ENCODE measurements at places on chromosomes 7 and 10.
A peak's percentile ranks its signal among the peaks of the same experiment; 100 is the strongest.

GRCh38 chr10:16803464-16803863 lies 13.8 kb downstream of the RSU1 start:
- DNase-seq, result no peak

GRCh38 chr7:116686033-116686432 lies 14.0 kb downstream of the MET start:
- DNase-seq, result no peak

- no peak for DNase-seq
These were observed 6.4 kb downstream of the TMEM248 start for GRCh38 chr7:66927348-66927948.

DNA sequence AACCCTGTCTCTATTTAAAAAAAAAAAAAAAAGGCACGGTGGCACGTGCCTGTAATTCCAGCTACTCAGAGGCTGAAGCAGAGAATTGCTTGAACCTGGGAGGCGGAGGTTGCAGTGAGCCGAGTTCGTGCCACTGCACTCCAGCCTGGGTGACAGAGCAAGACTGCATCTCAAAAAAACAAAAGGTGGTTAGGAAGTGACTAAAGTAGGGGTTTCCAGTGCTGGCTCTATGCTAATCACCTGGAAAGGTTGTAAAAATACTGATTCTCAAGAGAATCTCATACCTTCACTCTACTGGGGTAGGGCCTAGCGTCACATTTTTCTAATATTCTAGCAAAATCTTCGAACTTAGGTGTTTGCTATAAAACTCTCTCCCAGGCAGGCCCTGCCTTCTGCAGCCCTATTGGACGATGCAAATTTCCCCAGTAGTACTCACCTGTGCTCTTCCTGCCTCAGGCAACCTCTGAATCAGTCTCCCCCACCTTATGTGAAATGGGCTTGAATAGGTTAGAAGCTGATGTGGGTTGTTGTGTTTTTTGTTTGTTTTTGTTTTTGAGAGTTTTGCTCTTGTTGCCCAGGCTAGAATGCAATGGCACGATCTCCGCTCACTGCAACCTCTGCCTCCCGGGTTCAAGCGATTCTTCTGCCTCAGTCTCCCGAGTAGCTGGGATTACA lies 3.5 kb downstream of the ZP3 start:
- no peak for DNase-seq

GRCh38 chr10:131088619-131089018 lies 222.9 kb downstream of the TCERG1L start:
- DNase-seq, result no peak

GRCh38 chr10:131653140-131653539 lies 247.7 kb upstream of the PPP2R2D start:
- no peak for DNase-seq

- no peak for DNase-seq
These were observed 83.6 kb upstream of the CACUL1 start for GRCh38 chr10:118838364-118838763.

GRCh38 chr7:25215694-25216335 lies 12.5 kb downstream of the NPVF start:
- no peak for DNase-seq

GRCh38 chr10:50740293-50740648 lies 535 bp downstream of the ASAH2B start:
- DNase-seq, result peak; percentile 79

GRCh38 chr10:122515588-122516231 lies 44.8 kb upstream of the DMBT1 start:
- peak; percentile 87 for DNase-seq

- DNase-seq, result no peak
These were observed 882.7 kb downstream of the XPNPEP1 start for GRCh38 chr10:109040622-109041021.

- no peak for DNase-seq
These were observed at the start of gene SPAG6 for GRCh38 chr10:22345301-22346095. Gene SPAG6 (plus strand): TSS chr10:22345496. CDS start chr10:22345612, 116 bp downstream.

GRCh38 chr7:45036796-45037195 lies 36.8 kb downstream of the CCM2 start:
- DNase-seq, result no peak

- no peak for DNase-seq
These were observed 58.9 kb downstream of the POLL start for GRCh38 chr10:101529207-101529606.

GRCh38 chr10:59831658-59832503 lies 74.5 kb downstream of the CCDC6 start:
- no peak for DNase-seq

GRCh38 chr10:79561257-79561656 lies 1.1 kb upstream of the SFTPA2 start:
- DNase-seq, result no peak

- no peak for DNase-seq
These were observed 27.4 kb upstream of the LARP4B start for GRCh38 chr10:958856-959255.

DNA sequence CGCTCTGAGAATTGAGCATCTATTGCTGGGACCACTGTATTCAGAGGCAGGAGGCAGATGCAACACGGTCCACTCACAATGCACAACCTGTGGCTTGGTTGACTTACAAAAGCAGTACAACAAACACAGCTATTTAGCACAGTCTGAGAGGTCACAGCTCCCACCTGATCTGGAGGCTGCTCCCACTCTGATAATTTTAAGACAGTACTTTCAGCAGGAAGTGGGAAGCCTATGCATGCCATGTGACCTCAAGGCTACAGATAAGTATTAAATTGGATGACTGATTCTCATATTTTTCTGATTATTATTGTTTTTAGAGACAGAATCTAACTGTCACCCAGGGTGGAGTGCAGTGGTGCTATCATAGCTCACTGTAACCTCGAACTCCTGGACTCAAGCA lies 659.3 kb downstream of the PARD3 start:
- DNase-seq, result no peak

- peak; percentile 44 for DNase-seq
These were observed 12.9 kb downstream of the PDZD8 start for GRCh38 chr10:117362313-117362712.

DNA sequence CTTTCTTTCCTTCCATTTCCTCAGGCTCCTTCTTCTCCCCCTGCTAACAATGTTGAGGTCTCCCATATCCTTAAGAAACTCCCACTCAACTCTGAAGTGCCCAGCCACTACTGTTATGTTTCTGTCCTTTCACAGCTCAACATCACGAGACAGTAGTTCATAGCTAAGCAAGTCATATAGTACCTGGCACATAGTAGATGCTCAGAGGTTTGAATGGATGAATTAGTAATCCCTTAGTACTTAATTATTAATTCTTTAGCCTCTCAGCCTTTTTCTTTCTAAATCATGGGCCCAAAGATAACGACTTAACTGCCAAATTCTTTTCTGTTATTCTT lies 22.6 kb downstream of the CSGALNACT2 start:
- no peak for DNase-seq

DNA sequence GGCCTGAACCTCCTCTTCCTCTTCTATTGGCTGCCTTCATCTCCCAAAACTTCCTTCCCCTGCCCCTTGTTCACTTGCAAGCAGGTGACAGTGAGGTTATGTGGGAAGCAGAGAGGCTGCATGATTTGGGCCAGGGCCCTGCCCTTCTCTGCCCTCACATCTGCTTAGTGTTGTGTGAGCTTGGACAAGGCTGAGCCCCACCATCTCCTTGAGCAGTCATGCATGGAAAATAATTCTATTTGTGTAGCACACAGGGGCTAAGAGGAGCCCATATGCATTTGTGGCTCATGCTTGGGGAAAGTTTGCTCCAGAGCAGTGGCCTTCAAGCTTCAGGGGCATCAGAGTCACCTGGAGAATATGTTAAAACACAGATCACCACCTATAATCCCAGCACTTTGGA lies 26.8 kb upstream of the AQP1 start:
- DNase-seq, result no peak

DNA sequence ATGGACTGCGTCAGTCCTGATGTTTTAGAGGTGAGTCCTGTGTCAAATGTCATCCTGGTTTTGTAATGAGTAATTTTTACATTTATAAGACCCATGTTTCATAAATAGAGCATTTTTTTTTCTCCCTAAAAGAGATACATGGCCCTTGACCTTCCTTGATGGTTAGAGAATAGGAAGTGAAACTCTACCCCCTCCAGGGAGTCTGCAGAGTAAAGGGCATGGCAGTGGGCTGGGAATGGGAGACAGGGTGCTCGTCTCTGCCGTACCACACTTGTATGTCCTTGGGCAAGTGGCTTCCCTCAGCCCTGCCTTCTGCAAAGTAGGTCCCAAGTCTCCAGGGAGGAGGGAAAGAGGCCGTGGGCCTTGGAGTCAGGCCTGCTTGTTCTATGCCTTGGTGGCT lies 63.9 kb downstream of the WDFY4 start:
- DNase-seq, result no peak

DNA sequence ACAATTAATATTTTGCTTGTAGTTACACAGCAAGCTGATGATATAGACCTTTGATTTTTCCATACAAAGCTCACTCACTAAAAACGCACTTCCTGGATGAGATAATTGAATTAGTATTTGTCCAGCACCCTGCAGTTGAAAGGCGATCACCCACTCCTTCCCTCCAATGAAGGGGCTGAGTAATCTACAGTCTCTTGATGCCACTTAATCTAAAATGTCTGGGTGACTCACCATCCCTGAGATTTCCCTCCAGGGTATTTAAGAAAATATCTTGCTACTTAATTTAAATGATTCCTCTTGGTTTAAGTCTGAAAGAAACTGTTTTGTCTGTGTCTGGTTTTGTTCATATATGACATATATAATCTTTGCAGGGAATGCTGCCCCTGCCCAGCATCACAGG lies 515.3 kb downstream of the GRID1 start:
- DNase-seq, result peak; percentile 89

DNA sequence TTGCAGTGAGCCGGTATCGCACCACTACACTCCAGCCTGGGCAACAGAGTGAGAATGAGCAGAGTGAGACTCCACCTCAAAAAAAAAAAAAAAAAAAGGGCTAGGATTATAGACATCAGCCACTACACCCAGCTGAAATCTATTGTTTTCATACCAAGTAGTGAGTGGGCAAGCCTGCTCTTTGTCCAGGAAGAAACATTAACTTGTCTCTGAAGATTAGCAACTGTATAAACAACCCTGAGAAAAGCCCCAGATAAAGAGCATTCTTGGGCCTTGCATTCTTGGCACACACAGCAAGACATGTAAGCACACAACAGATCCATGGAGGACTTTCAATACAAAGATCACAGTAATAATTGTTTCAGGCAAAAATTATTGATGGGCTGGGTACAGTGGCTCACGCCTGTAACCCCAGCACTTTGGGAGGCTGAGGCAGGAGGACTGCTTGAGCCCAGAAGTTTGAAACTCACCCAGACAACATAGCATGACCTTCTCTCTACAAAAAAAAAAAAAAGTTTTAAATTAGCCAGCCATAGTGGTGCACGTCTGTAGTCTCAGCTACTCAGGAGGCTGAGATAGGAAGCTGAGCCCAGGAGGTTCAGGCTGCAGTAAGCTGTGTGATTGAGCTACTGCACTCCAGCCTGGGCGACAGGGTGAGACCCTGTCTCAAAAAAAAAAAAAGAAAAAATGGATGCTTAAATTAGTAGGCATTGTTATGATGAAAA lies 4.4 kb downstream of the PSPH start:
- DNase-seq, result no peak

- DNase-seq, result no peak
These were observed 8.7 kb upstream of the CAMK2B start for GRCh38 chr7:44333911-44334733.

DNA sequence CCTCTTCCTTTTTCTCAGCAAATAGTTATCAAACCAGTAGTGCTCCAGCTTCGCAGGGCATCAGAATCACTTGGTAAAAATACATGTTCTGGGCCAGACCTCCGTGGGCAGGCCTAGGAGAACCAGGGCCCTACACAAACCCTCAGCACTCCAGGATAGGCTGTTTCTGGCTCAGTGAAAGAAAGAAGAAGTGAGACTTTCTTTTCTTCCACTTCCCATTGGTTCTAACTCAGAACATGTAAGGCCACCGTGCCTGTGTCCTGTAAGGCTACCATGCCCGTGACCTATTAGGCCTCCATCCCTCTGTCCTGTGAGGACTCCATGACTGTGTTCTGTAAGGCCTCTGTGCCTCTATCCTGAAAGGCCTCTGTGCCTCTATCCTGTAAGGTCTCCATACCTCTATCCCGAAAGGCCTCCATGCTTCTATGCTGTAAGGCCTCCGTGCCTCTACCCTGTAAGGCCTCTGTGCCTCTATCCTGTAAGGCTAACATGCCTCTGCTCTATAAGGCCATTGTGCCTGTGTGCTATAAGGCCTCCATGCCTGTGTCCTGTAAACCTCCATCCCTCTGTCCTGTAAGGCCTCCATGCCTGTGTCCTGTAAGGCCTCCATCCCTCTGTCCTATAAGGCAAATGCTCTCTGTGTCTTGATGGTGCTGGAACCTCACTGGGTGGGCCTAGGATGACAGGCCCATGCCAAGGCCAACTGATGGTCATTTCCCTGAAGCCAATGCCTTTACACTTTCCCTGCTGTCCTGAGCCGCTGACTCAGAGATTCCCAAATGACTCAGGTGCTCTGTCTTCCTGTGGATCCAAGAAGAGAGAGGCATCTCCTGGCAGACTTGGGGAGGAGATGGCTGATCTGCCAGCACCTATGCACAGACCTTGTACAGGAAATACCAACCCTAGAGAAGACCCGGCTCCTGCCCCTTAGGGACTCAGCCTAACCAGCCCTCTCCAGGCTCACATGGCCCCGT lies 96.6 kb upstream of the CACUL1 start:
- no peak for DNase-seq

DNA sequence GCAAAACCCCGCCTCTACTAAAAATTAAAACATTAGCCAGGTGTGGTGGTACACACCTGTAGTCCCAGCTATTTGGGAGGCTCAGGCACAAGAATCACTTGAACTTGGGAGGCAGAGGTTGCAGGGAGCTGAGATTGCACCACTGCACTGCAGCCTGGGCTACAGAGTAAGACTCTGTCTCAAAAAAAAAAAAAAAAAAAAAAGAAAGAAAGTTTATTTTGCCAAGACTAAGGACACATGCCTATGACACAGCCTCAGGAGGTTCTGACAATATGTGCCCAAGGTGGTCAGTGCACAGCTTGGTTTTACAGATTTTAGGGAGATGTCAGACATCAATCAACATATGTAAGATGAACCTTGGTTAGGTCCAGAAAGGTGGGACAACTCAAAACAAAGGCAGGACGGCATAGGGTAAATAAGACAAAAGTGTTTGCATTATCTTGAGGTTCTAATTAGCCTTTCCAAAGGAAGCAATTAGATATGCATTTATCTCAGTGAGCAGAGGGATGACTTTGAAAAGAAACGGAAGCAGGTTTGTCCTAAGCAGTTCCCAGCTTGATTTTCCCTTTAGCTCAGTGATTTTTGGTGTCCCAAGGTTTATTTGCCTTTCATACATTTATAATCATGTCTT lies 20.7 kb upstream of the OTUD1 start:
- DNase-seq, result no peak

DNA sequence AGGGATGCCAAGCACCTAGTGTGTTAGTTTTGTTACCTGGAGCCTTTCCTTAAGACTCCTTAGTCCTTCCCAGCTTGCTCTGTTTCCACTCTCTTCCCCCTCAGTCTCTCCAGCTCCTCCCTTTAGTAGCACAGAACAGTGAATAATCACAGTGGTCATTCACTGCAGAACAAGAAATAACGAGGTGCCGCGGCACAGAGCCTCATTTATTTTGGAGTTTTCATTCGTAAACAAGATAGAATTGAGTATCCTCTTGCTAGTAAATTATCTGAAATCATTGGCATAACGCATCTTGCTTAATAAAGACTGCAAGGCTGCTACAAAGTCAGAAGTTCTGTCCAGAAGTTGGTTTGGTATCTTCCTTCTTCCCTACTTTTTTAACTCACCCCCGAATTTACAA lies 129.3 kb upstream of the LANCL2 start:
- no peak for DNase-seq

- DNase-seq, result no peak
These were observed 794.0 kb upstream of the C7orf33 start for GRCh38 chr7:147796581-147796980.

- no peak for DNase-seq
These were observed at the start of gene VWA2 for GRCh38 chr10:114239117-114239993. Gene VWA2 (plus strand): TSS chr10:114239254. CDS start chr10:114248714, 9,460 bp downstream.
